T-helper 22 cell (primary cell): ENCODE measurements at places on chromosomes 7 and 10.

DNA sequence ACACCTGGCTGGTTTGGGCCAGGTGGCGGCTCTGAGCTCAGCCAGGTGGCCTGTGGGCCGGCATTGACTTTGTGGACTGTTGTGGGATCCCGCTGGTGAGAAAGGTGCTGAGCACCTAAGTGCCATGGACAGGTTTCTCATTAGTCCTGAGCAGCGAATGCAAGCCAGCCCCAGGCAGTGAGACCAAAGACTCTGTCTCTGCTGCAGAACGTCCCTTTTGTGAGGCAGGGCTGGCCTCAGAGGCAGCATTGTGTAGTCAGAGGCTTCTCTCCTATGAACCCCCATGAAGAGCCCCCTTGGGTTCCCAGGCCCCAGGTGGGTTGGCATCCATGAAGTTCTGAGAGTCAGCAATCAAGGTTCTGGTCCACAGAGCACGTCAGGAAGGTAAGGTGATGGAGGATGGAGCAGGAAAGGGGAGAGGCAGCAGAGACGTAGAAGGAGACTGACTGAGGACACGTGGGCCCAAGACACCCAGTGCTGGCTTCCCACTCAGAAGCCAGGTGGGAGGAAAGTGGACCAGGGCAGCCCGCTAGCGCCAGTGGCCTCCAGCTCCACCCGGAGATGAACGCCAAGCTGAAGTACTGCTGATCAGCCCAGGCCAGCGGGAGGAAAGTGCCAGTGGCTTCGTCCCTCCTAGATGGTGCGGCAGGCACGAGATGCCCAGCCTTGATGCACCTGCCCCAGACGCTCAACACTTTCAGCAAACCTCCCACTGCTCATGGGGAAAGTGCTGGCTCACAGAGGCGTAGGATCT, 19.2 kb upstream of the PTPRN2 start:
- DNase-seq = no peak

GRCh38 chr10:47303866-47304265, 3.9 kb downstream of the GDF10 start:
- DNase-seq = no peak

DNA sequence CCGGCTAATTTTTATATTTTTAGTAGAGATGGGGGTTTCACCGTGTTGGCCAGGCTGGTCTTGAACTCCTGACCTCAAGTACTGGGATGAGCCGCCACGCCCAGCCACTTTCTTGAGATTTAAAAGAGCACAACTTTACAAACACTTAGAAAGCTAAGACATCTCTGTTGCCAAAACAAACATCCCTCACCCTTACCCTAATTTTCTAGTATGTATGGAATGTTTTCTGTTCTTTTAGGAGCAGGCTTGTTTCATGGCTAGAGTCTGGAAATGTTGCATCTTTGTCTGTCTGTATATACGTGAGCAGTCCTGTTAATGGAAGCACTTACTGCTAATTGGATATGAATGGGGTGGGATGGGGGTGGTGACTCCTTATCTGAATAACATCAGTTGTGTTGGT, 2.9 kb downstream of the OLAH start:
- DNase-seq = no peak

DNA sequence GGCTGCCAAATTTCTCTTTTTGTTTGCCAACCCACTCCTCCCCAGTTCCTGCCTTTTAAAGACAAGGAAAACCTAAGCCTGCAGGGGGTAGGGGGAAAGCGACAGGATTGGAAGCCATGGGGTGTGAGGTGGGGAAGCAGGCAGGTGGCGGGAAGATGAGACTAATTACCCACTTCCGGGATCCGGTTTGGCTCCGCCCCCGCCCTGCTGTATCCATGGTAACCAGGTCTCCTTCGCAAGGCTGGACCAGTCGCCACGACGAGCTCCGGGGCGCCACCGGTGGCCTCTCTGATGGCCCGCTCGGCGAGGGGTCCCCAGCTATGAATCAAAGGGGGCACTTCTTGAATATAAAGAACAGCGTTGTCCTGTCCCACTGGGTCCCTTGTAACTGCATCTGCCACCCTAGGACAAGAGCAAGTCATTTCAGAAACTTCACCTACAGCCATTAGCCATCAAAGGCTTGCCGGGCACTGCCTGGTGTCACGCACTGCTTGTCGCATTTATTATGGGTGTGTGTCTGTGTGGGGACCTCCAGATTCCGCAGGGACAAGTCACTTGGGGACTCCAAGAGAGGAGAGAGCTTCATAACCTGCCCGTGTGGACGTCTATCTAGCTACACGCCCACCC, 55.4 kb upstream of the LMTK2 start:
- DNase-seq = peak; percentile 7

DNA sequence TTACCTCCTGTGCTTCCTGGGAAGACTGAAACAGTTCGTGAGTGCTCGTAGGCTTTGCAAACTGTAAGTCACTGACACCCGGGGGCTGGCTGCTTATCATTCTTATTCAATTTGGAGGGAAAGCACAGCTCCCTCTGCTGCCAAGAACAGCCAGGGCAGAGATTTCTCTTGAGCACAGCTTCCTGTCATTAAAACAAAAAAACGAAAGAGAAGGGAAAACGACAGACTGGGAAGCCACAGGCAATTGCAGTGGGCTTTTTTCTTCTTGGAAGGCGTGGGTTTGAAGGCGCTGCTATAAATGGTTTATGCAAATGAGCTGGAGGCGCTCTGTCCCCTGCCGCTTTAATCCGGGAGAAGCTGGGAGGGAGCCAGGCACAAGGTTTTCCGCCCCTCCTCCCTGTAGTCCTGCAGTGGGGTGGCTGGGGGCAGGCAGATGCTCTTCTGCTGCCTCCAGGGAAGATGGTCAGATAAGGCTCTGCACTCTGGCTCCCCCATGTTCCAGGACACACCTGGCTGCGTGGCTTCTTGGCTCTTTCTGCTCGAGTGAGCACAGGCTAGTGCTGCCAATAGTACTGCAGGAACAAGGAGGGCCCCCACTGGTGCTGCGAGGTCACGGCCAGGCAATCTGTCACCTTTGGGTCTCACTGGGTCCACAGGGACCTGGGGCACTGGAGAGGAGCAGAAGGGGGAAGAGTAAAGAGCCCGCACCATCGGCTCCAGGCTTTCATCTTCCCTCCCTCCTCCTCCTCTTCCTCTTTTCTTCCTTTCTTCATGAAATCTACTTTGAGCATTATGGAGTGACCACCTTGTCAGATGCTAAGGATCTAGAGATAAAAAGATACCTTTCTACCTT, 49.5 kb downstream of the NEURL1 start:
- no peak for DNase-seq

GRCh38 chr10:29620112-29620690, 14.6 kb downstream of the SVIL start:
- DNase-seq = no peak

DNA sequence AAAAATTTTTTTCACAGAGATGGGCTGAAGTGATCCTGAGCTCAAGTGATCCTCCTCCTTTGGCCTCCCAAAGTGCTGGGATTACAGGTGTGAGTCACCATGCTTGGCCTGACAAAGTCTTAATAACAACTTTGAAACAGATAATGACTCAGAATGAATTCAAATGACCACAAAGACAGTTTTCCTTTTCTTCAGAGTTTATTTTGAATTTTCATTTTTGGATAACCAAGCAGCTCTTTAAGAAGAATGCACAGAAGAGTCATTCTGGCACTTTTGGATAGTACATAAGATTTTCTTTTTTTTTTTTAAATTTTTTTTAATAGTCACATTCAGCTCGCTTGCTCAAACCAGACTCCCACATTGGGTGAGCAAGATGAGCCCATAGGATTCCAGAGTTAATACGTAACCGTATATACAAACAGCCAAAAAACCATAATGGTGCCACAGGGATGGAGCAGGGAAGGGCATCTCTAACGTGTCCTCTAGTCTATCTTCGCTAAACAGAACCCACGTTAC, 43.0 kb upstream of the NMT2 start:
- no peak for DNase-seq

- DNase-seq = no peak
These were observed 73.6 kb downstream of the ATXN7L1 start for GRCh38 chr7:105802604-105803428.

- DNase-seq = no peak
These were observed 39.5 kb downstream of the HABP2 start for GRCh38 chr10:113592380-113592779.

GRCh38 chr7:36600869-36601530, 123.3 kb downstream of the AOAH start:
- DNase-seq = no peak

- DNase-seq = no peak
These were observed 424.7 kb upstream of the NRP1 start for GRCh38 chr10:33759191-33759590.

- no peak for DNase-seq
These were observed 97.6 kb upstream of the ZNF438 start for GRCh38 chr10:31129271-31129670.

DNA sequence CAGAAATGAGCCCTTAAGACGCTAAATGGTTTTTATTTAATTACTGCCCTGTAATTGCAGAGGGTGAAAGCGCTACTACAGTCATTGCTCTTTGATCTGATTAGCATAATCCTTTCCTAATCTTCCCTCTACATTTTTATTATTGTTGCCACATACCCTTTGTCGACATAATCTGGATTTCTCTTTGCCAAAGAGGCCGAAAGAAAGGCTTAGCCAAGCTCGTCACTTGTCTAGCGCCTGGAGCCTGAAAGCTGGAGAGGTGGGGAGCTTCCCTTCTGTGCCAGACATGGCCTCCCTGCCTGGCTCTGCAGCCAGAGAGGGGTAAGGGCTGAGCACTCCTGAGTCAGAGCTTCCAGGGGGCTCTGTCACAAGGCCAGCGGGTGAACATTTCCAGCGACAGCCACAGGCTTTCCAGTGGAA, 145.9 kb downstream of the PRKAG2 start:
- DNase-seq = no peak

- DNase-seq = no peak
These were observed 42.5 kb downstream of the ZCCHC24 start for GRCh38 chr10:79402951-79403350.

GRCh38 chr7:7567898-7568531, 1.3 kb downstream of the MIOS start:
- DNase-seq = no peak

- DNase-seq = no peak
These were observed 14.3 kb downstream of the CPED1 start for GRCh38 chr7:121002757-121003200.

DNA sequence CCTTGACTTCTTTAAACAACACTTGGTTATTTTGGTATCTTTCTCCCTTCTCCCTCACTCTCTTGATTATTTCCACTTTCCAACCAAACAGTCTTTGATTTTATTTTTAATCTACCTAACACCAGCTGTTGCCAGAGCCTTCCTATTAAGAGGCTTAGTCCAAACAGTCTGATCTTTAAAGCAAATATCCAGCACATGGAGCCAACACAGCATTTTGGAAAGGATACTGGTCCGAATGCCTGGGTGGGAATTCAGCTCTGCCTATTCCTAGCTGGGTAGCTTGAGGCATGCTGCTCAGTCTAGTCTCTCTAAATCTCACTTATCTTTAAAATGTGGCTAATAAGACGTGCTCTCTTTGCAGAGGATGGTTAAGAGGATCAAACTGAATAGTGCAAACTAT, 129.3 kb downstream of the NRCAM start:
- no peak for DNase-seq

GRCh38 chr7:142579946-142580345, 169.3 kb upstream of the PRSS1 start:
- no peak for DNase-seq

DNA sequence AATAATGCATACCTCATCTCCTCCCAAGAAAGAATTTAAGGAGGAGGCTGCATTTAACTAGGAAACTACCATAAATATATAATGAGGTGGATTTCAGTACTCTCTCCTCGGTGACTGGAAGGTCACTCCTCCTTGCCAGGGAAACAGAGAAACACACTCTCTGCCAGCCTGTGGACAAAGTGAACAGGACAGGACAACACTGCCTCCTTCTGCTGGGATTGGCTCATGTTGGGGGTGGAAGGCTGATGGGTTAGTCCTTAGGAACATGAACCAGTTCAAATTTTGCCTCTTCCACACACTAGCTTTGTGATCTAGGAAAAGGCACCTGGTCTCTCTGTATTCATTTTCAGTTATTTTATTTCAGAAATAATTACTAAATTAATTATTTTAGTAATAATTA, 50.6 kb upstream of the STEAP4 start:
- no peak for DNase-seq
